ENCODE measurements at places on chromosomes 1 and 21.

GRCh38 chr1:76302711-76303339, 228.3 kb downstream of the ST6GALNAC3 start:
- DNase-seq, result no peak

- no peak for DNase-seq
Measured at GRCh38 chr1:228372183-228373003, 34.2 kb downstream of the TRIM11 start.

DNA sequence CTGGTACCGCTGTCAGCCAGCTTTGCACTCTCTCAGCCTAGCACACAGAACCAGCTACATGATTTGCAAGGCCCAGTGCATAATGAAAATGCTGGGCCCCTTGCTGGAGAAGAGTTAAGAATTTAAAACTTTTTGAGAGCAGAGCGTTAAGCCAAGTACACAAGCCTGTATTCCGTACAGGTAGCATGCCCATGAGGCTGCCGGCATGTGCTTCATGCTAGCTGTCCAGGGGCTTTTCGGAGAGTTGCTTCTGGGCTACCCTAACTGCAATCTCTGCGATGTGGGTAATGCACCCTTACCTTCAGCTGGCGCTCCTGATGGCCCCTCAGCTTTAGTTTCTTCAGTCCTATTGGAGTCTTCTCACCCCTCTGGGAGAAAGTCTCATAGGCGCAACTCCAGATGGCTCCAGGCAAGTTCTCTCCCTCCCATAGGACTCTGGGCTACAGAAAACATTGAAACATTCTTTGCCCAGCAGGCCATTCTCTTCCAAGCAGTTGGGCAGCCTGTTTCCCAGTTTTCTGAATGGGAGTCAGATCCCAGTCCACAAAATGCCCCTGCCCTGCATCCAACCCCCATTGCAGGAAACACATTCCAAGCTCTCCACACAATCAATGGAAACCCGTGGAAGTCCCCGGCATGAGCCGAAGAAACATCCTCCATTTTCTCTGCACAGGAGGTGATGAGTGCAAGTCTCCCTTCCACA, 5.7 kb upstream of the AKT3 start:
- DNase-seq, result no peak

GRCh38 chr1:30194741-30195423, 528.5 kb downstream of the MATN1 start:
- no peak for DNase-seq

- no peak for DNase-seq
Measured at GRCh38 chr21:26826801-26827200, 18.4 kb downstream of the ADAMTS1 start.

DNA sequence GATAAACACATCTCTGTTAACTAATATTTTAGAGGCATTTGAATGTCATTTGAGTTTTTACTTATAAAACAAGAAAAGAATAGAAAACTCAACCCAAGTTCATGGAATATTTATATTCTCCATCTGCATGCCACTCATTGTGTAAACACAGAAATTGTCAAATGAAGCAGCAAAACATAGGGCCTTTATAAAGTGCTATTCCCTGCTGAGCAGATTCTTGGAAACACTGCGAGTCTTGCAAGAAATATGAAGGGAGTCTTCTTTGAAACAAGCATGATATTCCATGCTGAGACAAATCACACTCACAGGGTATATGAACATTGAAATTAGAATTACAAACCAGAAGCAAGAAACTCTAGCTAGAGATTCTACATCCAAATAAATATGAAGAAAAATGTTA, 655.8 kb downstream of the BRINP3 start:
- DNase-seq, result no peak

DNA sequence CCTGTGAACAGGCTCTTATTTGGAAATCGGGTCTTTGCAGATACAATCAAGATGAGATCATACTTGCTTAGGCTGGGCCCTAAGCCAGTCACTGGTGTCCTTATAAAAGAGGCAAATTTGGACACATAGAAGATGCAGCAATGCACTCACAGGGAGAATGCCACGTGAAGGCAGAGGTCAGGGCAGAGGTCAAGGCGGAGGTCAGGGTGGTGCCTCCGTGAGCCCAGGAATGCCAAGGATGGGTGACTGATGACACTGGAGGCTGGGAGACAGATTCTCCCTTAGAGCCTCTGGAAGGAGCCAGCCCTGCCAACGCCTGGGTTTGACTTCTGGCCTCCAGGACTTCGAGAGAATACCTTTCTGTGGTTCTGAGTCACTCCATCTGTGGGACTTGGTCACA, 22.8 kb upstream of the C1orf174 start:
- no peak for DNase-seq

DNA sequence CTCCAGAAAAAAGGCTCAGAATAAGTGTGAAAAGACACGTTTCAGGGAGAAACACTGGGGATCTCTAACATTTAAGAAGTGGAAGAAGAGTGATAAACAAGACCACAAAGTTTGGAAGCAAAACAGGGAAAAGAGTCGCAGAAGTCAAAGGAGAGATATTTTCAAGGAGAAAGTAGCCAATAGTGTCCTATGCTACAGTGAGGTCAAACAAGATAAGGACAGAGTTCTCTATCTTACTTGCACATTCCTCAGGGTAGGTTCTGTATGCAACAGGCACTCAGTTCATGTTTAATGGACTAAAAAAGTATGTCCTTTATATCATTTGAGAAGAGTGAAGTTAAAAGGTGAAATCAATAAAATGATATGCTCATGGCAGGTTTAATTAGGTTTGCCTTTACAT, 13.8 kb upstream of the EDEM3 start:
- no peak for DNase-seq

DNA sequence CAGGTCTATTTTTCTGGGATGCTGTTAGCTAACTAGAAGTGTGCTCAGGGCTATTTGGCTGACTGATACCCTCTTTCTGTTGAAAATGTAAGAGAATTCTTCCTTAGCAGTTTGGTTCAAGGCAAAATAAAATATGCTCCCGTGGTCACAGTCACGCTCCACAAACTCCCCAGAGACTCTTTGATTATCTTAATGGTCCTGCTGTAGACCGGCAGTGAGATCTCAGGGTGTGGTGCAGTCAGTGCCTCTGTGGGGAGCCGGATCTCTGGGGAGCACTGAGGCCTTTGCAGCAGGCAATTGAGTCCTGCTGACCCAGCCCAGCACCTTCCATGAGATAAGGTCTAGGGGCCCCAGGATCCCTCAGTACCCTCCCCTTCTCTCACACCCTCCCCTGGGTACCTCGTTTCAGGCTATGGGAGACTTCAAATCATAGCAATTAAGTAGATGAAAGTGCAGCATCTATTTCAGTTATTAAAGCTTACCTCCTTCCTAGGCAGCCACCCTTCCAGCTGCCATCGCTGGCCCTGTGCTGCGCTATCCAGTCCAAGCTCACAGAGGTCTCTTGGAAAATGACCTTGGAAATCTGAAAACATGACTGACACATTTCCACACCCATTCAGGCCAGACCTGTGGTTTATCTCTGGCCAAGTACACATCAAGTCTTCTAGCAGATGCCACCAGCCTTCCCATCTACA, 98.1 kb downstream of the SEC16B start:
- DNase-seq, result no peak

- no peak for DNase-seq
Measured at GRCh38 chr1:104630567-104631149, 881.0 kb downstream of the AMY1C start.

DNA sequence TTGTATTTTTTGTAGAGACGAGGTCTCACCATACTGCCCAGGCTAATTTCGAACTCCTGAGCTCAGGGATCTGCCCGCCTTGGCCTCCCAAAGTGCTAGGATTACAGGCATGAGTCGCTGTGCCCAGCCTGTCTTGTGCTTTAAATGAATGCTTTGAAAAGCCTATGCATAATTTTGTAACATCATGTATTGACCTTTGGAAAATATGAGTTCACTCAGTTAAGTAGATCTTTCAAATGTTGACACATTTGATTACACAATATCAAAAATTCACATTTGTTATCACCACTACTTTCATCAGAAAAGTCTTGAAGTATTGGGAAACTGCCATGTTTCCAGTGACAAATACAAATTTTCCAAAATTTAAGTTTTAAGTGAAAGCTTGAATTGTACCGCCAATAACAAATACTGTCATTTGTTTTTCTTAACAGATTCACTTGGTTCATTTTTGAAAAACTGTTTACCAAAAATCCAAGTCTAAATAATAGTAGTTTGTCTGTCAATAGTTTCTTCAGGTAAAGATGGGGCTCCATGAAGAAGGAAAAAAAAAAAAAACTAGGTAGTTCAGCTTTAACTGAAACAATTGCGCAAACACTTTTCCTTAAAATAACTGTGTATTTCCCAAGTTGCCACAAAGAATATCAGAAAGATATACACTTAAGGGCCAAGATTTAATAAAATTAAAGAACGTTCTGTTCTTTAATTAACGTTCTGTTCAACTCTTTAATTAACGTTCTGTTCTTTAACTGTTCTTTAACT, 233.2 kb upstream of the NR5A2 start:
- no peak for DNase-seq

DNA sequence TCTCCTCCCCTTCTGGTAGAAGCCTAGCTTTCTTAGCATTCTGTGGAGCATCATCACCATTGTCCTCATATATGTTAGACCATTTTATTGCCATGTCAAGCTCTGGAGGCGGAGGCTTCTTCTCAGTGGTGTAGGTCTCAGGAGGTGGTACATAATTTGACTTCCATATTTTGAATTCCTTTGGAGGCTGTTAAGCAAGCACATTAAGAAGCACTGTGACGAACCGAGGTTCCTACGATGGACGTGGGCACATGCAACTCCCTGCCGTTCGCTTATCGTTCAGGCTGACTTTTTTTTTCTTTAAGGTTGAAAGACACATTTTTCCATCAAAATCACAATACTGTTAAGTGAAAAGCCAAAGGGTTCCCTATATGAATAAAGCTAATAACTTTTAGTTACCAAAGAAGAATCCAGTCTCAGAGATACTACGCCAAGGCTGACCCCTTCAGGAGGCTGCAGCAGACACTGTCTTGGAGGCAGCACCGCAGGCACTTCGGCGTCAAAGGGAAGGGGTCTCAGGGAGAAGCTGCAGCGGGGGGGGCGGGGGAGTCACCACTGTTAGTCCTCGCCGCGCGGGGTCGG, 835 bp downstream of the C1orf52 start:
- DNase-seq, result no peak

DNA sequence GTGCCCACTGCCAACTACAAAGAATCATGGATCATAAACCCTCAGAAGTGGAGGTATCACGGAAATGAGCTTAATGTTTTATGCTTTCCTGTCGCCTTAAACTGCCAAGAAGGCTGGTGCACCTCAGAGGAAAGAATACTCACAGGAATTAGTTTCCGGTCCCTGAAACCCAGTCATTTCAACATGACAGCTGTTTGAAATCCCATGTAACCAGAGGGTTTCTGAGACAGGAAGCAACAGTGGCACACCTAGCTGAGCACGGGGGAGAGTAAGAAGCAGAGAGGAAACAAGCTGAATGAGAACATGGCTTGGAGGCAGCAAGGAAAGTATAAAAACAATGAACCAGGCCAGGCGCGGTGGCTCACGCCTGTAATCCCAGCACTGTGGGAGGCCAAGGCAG, 3.9 kb downstream of the JAK1 start:
- peak; percentile 23 for DNase-seq

- DNase-seq, result no peak
Measured at GRCh38 chr1:48940962-48941732, 164.5 kb upstream of the BEND5 start.

- DNase-seq, result no peak
Measured at GRCh38 chr1:216064643-216065042, 358.6 kb downstream of the USH2A start.

- DNase-seq, result no peak
Measured at GRCh38 chr1:41322835-41323234, 38.4 kb upstream of the FOXO6 start.

- no peak for DNase-seq
Measured at GRCh38 chr1:207840380-207840779, 70.5 kb downstream of the CD34 start.

DNA sequence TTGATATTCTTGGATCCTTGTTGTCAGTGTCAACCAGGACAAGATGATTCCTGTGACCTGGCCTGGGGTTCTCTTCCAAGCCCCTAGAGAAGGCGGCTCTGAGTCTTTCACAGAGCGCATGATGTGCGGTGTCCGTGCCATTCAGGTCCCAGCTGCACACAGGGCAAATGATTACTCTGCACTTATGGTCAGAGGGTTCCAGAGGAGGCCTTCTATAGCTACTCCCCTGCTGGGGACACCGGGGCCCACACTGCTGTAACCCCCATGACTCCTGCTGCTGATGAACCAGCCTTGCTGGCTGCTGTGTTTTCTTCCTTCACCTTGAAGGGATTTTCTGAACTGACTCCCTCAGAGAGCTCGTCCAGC, 1.5 kb downstream of the PTGFRN start:
- no peak for DNase-seq

- DNase-seq, result no peak
Measured at GRCh38 chr1:168572633-168573032, 3.8 kb upstream of the XCL1 start.

DNA sequence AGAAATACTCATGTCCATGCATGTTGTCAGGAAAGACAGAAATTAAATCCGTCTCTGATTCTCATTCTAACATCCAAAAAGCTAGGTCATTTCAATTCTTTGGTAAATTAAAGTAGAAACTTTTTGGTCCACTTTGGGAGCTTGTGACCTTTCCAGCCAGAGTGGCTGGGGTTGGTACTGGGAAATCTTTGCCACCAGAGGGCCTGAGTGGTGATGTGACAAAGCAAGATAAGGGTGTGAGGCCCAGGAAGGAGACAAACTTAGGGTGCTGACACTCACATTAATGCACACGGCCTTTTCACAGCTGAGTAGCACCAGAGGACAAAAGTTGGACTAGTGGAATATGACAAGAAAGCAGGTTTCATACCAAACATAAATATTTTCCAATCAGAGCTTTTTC, 144.3 kb downstream of the DNM3 start:
- DNase-seq, result no peak

- DNase-seq, result no peak
Measured at GRCh38 chr21:34217263-34217662, 143.9 kb downstream of the MRPS6 start.

- DNase-seq, result no peak
Measured at GRCh38 chr1:200290010-200290685, 119.7 kb downstream of the ZNF281 start.

DNA sequence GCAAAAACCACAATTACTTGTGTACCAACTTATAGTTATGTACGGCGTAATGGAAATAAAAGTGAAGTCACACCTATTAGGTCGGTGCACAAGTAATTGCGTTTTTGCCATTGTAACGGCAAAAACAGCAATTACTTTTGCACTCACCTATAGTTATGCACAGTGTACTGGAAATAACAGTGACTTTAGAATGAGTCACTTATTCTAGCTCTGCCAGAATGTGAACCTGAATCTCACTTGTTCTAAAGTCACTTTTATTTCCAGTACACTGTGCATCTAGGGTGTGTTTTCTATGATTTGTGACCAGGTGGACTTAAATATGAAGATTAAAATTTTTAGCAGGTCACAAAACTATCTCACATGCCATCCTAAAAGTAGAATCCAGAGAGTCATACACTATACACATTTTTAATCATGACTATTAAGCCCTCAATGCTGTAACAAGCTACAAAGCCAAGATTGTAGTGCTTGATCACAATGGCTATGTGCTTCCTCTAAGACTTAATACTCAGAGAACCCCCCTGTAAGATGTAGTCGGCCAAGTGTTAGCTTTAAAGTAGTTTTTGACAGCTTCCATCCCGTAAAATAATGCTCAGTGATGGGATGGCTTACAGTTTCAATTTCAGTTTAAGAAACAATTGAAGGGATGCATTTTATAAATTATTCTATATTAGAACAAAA, 218.8 kb downstream of the NEGR1 start:
- DNase-seq, result no peak
